ENCODE measurements at places on chromosomes 5 and 9. TPM values are rescaled to one million over a fixed set of nuclear protein-coding genes. Genes with fewer than 3 reads are reported as not detected.

ABCA1 gene
- total RNA-seq: 39.9 TPM

SLIT3 gene
- 65.1 TPM for total RNA-seq

HSD17B3 gene
- 0.75 TPM for total RNA-seq

BAAT gene
- 0.07 TPM for total RNA-seq

PCDHGA1 gene
- 0.22 TPM for total RNA-seq

G3BP1 gene
- 223 TPM for total RNA-seq

ACOT12 gene
- not detected for total RNA-seq

RMRP gene
- total RNA-seq: 21,148 TPM

SHOC1 gene
- not detected for total RNA-seq

MLANA gene
- not detected for total RNA-seq

CHD1 gene
- 47.6 TPM for total RNA-seq

PCDHA1 gene
- total RNA-seq: not detected

CYLC2 gene
- not detected for total RNA-seq

SPATA31D4 gene
- total RNA-seq: not detected

CDH9 gene
- 1.2 TPM for total RNA-seq

STARD4 gene
- total RNA-seq: 65.8 TPM

GCNT1 gene
- 9.1 TPM for total RNA-seq

GABRP gene
- 327 TPM for total RNA-seq

CNTFR gene
- 28.9 TPM for total RNA-seq

PNPLA7 gene
- 5.7 TPM for total RNA-seq

SARDH gene
- 13.9 TPM for total RNA-seq

PCDHGB4 gene
- 35.5 TPM for total RNA-seq

PRDM9 gene
- total RNA-seq: not detected

C9orf152 gene
- not detected for total RNA-seq

PCDHGC4 gene
- total RNA-seq: 5.2 TPM

LMX1B gene
- total RNA-seq: not detected

FGF1 gene
- not detected for total RNA-seq

DOK3 gene
- 5.8 TPM for total RNA-seq

SH3GL2 gene
- total RNA-seq: 0.34 TPM

ADRA1B gene
- 2.4 TPM for total RNA-seq

CER1 gene
- total RNA-seq: 1.0 TPM

KCNN2 gene
- 19.6 TPM for total RNA-seq

RASGEF1C gene
- total RNA-seq: 0.36 TPM

LOX gene
- total RNA-seq: 17.4 TPM

OR2Y1 gene
- total RNA-seq: not detected

MACROH2A1 gene
- 265 TPM for total RNA-seq

FOXD4 gene
- 0.35 TPM for total RNA-seq

C5orf34 gene
- total RNA-seq: 4.1 TPM

GRIA1 gene
- 1.3 TPM for total RNA-seq

TTLL11 gene
- 4.8 TPM for total RNA-seq

OTP gene
- total RNA-seq: not detected

PIP5K1B gene
- total RNA-seq: 1.3 TPM

HNRNPA0 gene
- 68.6 TPM for total RNA-seq

CCDC127 gene
- 10.2 TPM for total RNA-seq

SPATA31C1 gene
- total RNA-seq: 0.29 TPM

NIPAL4 gene
- 0.49 TPM for total RNA-seq

MCTP1 gene
- 9.1 TPM for total RNA-seq

EIF4EBP3 gene
- 5.2 TPM for total RNA-seq

SLC23A1 gene
- not detected for total RNA-seq
